Activated T-helper 1 cell treated with anti-CD3 and anti-CD28 coated beads, Interleukin-2, amount 50 U/mL, for 16 hours (primary cell): ENCODE measurements at places on chromosomes 1 and 21.

- DNase-seq: no peak
These were observed 29.1 kb upstream of the SRP9 start for GRCh38 chr1:225748529-225748928.

DNA sequence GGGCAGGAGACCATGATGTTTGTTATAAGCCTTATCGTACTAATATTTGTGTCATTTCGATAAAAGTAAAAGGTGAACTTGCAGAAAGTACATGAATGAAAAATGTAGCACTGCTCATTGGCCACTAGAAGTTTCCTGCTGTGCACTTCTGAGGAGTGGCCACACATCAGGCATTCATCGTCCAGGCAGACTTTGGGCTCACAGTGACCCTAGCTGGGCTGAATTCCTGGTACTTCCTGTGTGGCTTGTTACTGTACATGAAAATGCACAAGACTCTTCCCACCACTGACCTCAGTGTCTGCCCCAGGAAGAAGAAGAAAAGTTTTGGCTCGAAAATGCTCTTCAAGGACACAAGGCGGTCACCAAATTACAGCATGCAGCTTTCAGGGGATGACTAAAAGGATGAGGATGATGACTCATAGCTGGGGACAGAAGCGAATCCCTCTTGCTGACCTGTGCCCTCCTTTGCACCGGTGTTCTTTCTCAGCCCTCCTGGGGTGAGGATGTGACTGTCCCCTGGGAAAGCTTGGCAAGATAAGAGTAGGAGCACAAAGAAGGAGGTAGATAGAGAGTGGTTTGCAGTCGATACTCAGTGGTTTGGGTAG, 252.4 kb upstream of the KAZN start:
- DNase-seq: no peak

DNA sequence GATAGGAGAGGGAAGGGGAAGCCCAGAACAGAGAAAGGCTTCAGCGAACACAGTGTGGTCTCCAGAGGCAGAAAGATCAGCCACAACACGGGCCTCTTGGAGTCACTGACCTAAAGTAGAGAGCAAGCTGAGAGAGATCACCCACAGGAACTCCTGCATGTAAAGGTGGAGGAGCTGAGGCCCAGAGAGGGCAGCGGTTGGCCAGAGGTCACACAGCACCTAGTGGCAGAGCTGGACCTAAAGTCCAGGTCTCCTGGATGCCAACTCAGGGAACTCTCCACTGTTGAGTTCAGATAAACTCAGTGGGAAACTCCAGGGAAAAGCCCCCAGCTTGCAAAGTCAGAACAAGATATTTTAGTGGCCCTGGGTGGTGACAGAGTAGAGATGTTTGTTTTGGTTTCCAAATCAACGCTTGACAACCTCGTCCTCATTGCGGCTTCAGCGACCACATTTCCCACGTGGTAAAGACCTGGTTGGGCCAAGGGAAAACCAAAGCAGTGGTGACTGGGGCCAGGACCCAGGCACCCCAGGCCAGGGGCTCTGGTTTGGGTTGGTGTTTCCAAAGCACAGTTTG, 4.6 kb downstream of the IFFO2 start:
- peak; percentile 68 for DNase-seq

DNA sequence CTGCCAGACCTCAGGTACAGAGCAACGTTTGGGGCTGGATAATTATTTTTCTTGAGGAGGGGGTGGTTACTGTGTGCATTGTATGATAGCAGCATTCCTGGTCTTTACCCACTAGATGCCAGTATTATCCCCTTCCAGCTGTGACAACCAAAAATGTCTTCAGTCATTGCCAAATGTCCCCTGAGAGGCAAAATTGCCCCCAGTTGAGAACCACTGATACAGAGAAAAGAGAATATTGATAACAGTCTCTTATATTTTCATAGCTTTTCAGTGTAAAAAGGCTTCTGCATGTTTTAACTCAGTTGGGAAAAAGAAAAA, 51.8 kb upstream of the SYT14 start:
- DNase-seq: no peak

GRCh38 chr1:181783208-181783607, 278.3 kb downstream of the ZNF648 start:
- no peak for DNase-seq
